ENCODE measurements at places on chromosomes 6 and 20.

- DNase-seq: no peak
Measured at GRCh38 chr6:7106215-7106751, 1.5 kb upstream of the RREB1 start.

- no peak for DNase-seq
Measured at GRCh38 chr6:53899512-53899911, 104.7 kb downstream of the LRRC1 start.

GRCh38 chr20:1616858-1617434 lies 2.9 kb downstream of the SIRPB1 start:
- no peak for DNase-seq

DNA sequence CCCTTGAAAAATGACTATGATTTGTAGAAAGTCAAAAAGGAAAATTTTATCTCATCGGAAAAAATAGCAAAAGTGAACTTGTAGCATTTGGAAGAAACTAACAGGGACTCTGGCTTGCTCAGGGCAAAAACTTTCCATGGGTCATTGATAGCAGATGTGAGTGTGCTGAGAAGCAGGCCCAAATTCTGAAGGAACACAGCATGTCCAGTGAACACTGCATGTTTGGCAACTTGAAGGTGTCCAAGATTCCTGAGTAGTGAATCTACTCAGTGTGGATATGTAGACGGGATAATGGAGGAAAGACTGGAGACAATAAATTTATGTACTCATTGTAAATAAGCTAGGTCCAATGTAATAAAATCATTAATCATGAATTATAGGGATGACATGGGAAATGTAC lies 8.2 kb downstream of the SLC17A2 start:
- DNase-seq: no peak

GRCh38 chr20:19275038-19275629 lies 62.7 kb downstream of the SLC24A3 start:
- DNase-seq: no peak
